ENCODE measurements at places on chromosomes 16 and 17.

DNA sequence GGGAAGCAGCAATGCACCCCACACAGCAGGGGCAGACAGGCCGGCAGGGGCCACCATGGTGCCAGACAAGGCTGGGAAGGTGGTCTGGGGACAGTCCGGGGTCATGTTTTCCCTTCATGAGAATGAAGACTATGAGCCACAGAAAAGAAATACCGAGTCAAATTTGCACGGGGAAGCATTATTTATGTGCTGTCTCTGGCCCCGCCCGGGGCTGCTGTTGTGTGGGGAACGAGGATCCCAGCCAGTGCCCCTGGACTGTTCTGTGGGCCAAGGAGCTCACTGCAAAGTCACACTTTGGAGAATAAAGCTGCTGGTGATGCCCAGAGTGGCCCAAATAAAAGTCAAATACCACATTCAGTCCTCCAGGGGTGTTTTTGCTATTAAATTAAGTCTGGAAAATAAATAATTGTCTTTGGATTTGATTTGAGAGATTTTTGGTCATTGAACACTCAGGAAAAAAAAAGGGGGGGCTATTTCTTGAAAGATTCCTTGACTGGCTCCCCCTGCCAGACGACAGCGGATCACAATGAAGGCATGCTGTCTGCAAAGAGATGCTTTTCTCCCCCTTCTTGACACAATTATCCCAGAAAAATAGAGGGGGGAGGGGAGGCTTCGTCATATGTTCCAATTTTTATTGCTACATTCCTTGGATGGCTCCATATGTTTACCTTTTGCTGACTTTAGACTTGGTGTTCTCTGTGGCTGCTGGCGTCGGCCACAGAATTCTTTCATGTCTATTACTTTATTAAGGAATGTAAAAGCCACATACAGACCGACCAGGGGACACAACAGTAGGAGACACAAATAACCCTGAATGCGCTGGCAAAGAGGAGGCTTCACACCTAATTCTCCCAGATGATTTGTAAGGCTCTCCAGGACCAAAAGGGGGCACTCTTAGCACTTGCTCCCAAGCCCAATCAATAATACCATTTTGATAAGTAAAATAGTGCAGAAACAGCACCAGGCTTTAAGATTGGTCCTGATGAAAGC is 27.1 kb upstream of the ANKFN1 start:
- no peak for DNase-seq

GRCh38 chr17:45227101-45227925 is 5.6 kb downstream of the FMNL1 start:
- DNase-seq = no peak

- DNase-seq = no peak
These were observed 1.3 kb downstream of the AKAP1 start for GRCh38 chr17:57086069-57086930.

DNA sequence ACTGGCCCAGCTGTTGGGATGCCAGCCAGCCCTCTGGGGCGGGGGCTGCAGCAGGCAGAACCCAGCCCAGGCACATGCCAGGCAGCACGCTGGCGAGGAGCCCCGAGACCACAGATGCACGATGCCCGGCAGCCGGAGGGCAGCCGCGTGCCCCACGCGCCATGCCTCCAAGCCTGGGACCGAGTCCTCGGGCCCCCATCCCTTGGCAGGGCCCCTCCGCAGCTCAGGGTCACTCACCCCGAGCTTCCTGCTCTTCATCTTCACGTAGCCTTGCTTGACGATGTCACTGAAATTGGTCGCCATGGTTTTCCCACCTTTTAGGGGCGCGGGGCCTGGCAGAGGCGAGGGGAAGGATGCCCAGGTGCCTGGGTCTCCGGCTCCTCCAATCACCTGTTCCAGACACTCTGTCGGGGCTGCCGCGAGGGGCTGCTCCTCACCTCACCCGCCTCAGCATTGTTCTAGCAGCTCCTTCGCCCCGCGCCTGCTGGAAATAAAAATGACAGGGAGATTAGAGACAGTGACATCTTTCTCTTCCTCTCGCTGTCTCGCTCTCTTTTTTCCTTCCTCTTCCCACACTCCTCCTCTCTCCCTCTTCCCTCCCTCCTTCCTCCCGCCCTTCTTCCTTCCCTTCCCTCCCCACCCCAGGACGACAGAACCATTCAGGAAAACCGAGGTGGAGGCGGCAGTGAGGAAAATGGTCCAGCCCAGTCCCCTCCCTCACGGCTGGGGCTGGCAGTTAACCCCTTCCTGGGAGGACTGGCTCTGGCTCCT is 6.9 kb downstream of the DOK4 start:
- DNase-seq = no peak
